ENCODE measurements at places on chromosomes 6 and 20. TPM values are rescaled to one million over a fixed set of nuclear protein-coding genes. Genes with fewer than 3 reads are reported as not detected.

Gene HLA-DOA
- polyA plus RNA-seq: not detected

Gene CCN6
- polyA plus RNA-seq: not detected

Gene RAB44
- 0.05 TPM for polyA plus RNA-seq

Gene ETV7
- 0.12 TPM for polyA plus RNA-seq

Gene LTB
- 0.33 TPM for polyA plus RNA-seq

Gene HTR1E
- not detected for polyA plus RNA-seq

Gene FRMD1
- polyA plus RNA-seq: not detected

Gene COL9A3
- polyA plus RNA-seq: 0.42 TPM

Gene RRAGD
- polyA plus RNA-seq: 0.58 TPM

Gene SALL4
- polyA plus RNA-seq: 2.5 TPM

Gene LINC00237
- not detected for polyA plus RNA-seq

Gene LATS1
- polyA plus RNA-seq: 6.1 TPM

Gene CTCFL
- polyA plus RNA-seq: 0.03 TPM

Gene OR14J1
- not detected for polyA plus RNA-seq

Gene GABRR1
- polyA plus RNA-seq: not detected

Gene EPB41L1
- polyA plus RNA-seq: 94.4 TPM

Gene MATN4
- polyA plus RNA-seq: 0.08 TPM

Gene OR2J3
- polyA plus RNA-seq: not detected

Gene JARID2
- polyA plus RNA-seq: 7.3 TPM

Gene CALHM5
- 0.12 TPM for polyA plus RNA-seq

Gene CNR1
- 0.79 TPM for polyA plus RNA-seq
